Activated CD4-positive, CD25-positive, alpha-beta regulatory T cell (primary cell): ENCODE measurements at places on chromosomes 16 and 17.
A peak's percentile ranks its signal among the peaks of the same experiment; 100 is the strongest.

DNA sequence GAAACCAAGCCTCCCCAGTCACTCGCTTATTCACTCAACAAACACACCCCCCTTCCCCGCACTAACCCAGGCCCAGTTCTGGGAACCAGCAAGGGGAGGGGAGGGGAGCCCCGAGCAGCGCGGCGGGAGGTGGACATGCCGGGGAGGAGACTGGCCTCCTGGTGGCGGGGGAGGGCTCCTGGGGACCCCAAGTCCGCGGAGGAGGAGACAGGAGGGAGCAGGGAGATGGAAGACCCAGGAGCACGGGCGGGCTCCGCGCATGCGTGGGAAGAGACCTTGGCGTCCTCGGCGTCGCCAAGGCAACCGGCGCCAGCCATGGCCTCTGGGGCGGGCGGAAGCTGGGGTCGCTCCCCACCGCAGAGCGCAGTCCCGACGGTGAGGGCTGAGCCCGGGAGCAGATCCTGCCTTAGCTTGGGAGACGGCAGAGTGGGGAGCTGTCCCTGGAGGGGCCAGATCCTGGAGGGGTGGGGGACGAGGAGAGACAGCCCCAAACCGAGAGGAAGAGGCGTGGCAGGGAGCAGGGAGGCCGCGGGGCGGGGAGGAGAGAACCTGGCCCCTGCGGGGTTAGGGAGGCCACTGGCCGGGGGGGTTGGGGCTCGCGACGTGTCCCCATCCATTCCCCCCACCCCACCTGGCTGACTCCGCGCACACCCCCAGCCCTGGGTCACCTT lies at the start of gene PRR29:
Gene PRR29 (plus strand): TSS at position 302 of the 671 bp plus-strand sequence. CDS start 14 bp downstream, at position 316.
- DNase-seq: peak; percentile 49

DNA sequence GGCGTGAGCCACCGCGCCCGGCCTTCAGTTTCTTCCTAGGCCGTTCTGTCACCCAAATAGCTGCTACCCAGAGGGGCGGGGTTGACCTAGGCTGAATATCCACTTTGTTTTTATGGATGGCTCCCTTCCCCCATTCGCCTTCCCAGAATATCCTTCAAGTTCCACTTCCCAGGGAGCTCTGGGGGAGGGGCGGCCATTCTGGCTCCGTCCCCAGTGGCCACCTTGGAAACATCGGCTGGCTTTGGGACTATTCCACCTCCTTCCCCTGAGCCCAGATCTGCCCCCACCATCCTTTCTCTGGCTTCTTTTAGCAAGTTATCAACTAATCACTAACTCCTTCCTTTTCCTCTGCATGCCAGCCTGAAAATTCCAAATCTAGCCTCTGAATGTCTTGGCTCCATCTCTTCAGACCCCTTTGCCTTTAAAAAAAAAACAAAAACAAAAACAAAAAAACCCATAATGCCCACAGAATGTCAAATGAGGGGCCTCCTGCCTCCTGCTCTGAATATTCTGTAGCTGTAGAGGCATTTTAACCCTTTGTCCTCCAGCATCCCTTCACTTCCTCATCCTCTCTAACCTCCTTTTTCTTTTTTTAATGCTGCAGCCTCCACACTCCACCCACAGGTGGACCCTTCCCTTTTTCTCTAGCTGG lies 6.4 kb downstream of the ATP1B2 start:
- DNase-seq: no peak

GRCh38 chr16:76946879-76947278 lies 244.1 kb upstream of the MON1B start:
- no peak for DNase-seq

GRCh38 chr17:62805234-62805633 lies 2.9 kb downstream of the MARCHF10 start:
- DNase-seq: no peak

DNA sequence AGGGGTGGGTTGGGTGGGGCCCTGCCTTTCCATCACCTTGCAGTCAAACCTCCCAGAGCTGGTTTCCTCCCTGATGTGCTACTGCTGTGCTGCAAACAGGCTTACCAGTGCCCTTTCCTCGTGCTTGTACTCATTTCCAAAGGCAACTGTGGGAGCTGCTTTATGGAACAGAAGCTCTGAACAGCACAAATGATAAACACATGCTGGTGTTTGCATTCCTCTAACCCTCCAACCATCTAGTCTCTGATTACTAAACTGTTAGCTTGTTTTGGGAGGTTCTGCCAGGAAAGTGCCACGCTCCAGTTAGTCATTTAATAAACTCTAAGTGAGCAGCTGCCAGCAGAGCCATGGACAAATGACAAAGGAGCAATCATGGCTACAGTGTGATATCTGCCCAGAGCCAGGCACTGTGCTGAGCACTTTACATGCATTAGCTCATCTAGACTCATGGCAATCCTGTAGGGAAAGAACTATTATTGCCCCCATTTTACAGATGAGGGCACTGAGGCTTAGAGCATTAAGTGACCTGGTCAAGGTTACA lies 110.4 kb downstream of the VAT1L start:
- no peak for DNase-seq

- no peak for DNase-seq
Observed at GRCh38 chr16:30846649-30847402, 47.1 kb downstream of the BCL7C start.

DNA sequence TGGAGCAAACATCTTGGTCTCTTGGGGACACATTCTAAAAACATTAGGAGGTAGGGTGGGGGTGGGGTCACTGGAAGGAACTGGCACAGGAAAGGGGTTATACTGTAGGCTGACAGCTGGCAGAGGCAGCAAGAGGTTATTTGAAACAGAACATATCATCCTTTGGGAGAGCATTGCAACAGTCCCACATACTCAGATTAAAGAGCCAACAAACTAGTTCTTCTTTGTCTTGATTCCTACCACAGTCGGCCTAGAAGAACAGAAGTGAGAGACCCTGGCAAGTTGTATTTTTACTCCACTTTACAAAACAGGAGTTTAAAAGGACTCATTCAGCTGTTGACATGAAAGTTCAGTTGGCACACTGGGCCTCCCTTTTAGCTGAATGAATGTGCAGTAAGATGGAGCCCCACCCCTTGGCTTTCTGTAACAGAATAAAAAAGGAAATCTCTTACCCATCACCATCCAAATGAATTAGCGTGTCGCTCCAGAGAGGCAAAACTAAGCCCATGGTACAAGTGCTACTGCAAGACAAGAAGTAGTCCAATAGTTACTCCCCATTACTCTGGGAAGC lies 54.6 kb upstream of the CORO6 start:
- no peak for DNase-seq

- no peak for DNase-seq
Observed at GRCh38 chr17:76248013-76248782, 7.9 kb upstream of the RNF157 start.

DNA sequence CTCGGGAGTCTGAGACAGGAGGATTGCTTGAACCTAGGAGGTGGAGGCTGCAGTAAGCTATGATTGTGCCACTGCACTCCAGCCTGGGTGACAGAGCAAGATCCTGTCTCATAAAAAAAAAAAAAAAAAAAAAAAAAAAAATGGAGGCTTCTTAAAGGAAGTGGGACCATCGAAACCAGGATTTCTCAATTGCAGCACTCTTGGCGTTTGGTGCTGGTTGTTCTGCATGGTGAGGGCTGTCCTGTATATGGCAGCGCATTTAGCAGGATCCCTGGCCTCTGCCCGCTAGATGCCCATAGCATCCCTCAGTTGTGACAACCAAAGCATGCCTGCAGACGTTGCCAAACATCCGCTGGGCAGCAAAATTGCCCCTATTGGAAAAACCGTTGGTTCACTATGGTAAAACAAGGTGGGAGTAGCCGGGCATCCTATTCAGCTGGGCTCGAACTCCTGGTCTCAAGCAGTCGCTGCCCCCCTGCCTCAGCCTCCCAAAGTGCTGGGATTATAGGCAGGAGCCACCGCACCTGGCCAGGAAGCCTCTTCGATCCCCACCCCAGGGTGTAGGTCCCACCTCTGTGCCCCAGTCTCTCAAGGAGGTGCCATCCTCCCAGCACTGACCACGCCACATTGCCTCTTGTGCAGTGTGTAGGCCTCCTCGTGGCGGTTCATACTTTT lies 6.5 kb upstream of the NPIPB7 start:
- DNase-seq: no peak

DNA sequence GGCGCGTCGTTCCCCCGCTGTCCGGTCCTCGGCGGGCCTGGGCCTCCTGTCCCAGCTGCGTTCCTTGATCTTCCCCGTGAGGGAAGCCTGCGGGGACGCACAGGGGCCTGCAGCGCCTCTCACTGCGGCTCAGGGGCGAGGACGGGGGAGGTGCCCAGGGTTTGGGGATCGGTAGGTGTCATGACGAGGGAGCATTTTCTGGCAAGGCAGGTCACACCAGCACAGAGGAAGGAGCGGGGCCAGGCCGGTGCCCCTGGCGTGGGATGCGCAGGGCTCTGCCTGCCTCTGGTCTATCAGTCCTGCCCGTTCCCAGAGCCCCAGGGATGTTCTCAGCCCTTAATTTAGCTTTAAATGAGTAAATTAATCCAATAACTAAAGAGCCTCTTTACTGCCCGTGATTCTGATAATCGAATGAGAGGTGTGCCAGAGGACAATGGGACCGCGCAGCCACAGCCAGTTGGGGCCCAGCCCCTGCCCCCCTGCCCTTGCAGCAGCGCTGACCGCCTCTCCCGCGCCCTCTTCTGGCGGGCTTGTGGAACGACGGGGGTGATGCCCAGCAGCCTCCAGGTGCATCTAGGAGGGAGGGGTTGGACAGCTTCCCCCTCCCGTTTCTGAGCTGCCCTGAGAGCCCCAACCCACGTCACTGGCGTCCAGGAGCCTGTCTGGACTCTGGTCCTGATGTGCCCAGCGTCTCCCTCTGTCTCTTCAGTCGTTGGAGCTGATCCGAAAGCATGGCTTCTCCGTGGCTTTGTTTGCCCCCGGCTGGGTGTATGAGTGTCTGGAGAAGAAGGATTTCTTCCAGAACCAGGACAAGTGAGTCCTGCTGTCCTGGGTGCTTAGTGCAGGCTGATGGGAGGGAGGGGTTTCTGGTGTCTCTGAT lies 7.9 kb downstream of the ENGASE start:
- no peak for DNase-seq

GRCh38 chr16:23495671-23496070 lies 14.6 kb downstream of the GGA2 start:
- no peak for DNase-seq

- DNase-seq: no peak
Observed at GRCh38 chr17:12362853-12363455, 302.7 kb upstream of the MYOCD start.

GRCh38 chr17:82949361-82949760 lies 109.5 kb upstream of the ZNF750 start:
- DNase-seq: no peak

GRCh38 chr16:82886146-82886545 lies 259.4 kb downstream of the CDH13 start:
- no peak for DNase-seq

- DNase-seq: no peak
Observed at GRCh38 chr17:21286066-21286770, 1.7 kb downstream of the MAP2K3 start.

DNA sequence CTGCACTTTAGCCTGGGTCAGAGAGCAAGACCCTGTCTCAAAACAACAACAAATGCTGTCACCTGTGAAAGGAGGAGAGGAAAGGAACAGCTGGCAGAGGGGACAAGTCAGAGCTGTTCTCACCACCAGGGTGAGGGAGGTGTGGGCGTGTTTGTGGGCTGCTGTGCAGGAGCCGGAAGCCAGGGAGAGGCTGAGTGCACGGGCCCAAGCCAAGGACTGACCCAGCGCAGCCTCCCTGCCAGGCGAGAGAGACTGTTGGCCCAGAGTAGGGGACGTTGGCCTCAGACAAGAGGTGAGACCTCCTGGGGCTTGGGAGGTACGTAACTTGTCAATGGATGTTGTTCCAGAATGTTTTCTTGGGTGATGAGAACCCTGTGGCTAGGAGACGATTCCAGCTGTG lies 10.7 kb downstream of the SPNS2 start:
- DNase-seq: no peak
